ENCODE measurements at places on chromosomes 2 and 18.

DNA sequence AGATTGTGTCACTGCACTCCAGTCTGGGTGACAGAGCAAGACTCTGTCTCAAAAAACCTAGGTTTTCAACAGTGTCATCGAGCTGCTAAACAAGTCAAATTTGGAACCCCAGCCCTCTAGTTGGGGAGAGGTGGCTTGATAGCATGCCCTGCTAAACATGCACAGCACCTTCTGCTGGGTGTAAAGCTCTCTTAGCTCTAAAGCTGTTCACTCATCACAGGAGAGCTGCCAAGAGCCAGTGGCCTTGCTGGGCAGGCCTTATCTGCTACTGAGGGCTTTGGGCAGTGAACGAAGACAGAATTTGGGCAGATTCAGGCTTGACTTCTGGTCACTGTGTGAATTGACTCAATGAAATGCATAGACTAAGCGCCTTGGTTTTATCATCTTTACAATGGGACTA lies 101.3 kb downstream of the LYPD1 start:
- DNase-seq, result no peak

- no peak for DNase-seq
Measured at GRCh38 chr2:173808718-173809117, 156.5 kb downstream of the SP3 start.

DNA sequence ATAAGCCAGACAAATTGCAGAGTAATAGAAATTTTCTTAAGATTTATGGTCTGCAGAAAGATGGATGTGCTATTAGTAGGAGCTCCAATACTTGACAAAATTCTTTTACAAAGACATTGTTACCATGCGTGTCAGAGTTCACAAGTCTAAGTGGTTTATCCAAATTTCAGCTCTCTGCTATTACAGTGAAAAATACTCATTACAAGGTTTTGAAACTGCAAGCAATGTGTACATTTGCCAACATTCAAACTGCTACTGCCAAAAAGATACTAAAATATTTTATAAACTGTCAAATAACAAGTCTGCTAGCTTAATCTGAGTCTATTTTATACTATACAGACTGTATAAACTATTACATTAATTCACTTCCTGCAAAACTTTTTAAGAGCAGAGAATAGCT lies 1341.5 kb upstream of the ACVR2A start:
- no peak for DNase-seq

DNA sequence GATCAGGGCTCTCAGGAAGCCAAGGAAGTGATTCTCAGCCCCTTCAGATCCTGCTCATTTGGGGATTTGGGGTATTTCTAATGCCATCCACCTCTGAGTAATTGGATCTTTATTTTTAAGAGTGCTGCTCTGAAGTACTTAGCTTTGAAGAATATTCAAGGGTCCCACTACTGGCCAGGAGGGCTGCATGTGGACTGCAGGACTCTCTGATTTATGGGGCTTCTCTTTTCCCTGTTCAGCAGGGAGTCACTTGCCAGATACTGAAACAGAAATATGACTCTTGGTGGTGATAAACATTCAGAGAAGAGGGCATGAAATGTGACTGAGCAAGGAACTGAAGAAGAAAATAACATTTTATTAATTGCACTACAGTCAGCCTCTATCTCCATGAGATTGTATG lies 138.5 kb downstream of the MTX2 start:
- no peak for DNase-seq

- no peak for DNase-seq
Measured at GRCh38 chr2:30708491-30709290, 98.6 kb downstream of the CAPN13 start.

DNA sequence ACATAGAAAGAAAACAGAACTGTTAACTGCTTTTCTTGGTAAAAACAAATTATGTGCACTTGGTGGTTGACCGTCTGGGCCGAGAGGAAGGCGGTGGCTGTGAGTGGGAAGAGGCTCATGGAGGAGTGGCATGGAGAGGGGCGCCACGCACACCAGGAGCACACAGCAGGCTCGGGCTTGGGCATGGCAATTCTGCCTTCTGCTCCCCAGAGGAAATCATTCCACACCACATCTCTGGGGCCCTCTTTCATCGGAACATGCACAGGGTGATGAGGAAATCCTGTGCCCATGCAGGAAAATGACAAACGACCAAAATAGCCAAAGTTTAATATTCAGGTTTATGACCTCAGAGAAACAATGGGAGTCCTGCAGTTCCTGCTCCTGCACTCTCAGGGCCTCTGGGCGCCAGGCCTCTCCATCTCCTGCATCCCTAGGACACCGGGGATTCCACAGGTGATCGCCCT lies 26.4 kb downstream of the WDFY1 start:
- DNase-seq, result no peak

- no peak for DNase-seq
Measured at GRCh38 chr2:117553448-117553847, 261.0 kb upstream of the DDX18 start.

DNA sequence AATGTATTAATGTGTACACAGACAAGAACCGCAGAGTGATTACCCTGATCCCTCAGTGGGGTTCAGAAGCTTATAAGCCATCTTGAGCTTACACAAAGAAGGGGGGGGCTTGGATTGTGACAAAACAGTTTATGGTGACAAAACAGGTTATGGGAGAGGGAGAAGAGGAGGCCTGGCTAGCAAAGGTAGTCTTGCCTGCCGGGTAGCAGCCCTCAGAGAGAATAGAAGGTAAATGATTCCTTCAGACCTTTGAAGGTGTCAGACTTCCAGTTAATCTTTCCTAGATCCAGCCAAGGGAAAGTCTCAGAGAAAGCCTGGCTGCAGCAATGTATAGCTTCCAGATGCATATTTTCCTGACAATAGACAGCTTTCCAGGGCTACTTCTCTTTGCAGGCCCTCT lies 44.6 kb upstream of the RAPH1 start:
- DNase-seq, result no peak

- DNase-seq, result no peak
Measured at GRCh38 chr2:29024882-29025430, 43.9 kb downstream of the TOGARAM2 start.

- no peak for DNase-seq
Measured at GRCh38 chr2:9954136-9954535, 2.6 kb downstream of the GRHL1 start.

- no peak for DNase-seq
Measured at GRCh38 chr2:221102896-221103688, 469.0 kb downstream of the EPHA4 start.

DNA sequence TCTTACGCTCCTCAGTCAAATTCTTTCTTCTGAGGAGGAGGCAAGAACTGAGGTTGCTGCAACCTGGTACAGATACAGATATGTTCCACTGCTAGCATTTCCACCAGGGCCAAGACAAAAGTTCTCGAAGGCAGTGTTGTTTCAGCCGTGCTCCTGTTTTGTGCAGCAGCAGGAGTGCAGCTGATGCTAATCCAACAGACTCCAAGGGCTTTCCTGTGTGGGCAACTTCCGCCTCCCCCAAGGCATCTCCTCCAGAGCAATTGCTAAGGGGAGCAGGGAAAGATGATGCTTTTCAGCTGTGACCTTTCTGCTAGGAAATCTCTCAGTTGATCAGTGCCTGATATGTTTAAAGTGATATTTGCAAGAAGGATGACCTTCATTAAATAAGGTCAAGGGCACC lies 52.6 kb upstream of the DAPL1 start:
- no peak for DNase-seq

GRCh38 chr2:3563521-3563976 lies 5.4 kb upstream of the RNASEH1 start:
- no peak for DNase-seq

DNA sequence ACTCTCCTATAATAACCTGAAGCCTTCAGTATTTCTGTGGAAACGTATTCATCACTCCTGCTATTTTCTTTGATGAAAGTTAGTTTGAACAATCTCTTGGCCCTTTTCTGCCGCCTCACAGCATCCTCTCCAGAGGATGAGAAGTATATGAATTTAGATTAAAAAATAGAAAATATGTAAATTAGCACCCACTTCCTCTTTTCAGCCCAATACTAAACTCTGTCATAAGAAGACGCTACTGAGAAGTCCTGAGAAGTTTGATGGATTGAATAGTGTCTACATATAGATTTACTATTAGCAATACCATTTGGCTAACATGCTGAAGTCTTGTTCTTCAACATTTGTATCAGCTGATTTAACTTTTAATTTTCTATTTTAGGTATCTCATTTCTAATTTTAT lies 526.4 kb upstream of the SPHKAP start:
- DNase-seq, result no peak

DNA sequence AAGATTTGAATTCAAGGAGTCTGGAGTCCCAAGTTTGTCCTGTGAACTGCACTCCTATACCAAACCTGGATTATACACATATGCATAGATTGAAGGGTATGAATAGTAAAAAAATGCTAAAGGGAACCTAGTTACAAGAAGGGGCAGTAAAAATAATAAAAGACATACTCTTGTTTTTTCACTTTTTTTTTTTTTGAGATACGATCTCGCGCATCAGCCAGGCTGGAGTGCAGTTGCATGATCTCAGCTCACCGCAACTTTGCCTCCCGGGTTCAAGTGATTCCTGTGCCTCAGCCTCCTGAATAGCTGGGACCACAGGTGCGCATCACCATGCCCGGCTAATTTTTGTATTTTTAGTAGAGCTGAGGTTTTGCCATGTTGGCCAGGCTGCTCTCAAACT lies 22.3 kb downstream of the KRTCAP3 start:
- no peak for DNase-seq

DNA sequence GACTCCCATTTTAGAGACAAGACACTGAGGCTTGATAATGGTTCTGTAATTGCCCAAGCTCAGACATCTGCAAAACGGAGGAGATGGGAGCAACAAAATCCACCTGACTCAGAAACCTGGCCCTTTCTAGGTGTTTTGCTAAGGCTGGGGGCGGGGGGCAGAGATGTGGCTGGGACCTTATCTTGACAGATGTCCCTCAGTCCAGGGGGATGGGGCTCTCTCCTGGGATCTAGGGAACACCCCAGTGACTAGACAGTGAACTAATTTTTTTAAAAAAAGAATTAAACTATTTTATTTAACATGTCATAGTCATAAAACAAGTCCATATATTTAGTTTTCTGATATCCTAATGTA lies 32.0 kb upstream of the HAAO start:
- DNase-seq, result no peak

DNA sequence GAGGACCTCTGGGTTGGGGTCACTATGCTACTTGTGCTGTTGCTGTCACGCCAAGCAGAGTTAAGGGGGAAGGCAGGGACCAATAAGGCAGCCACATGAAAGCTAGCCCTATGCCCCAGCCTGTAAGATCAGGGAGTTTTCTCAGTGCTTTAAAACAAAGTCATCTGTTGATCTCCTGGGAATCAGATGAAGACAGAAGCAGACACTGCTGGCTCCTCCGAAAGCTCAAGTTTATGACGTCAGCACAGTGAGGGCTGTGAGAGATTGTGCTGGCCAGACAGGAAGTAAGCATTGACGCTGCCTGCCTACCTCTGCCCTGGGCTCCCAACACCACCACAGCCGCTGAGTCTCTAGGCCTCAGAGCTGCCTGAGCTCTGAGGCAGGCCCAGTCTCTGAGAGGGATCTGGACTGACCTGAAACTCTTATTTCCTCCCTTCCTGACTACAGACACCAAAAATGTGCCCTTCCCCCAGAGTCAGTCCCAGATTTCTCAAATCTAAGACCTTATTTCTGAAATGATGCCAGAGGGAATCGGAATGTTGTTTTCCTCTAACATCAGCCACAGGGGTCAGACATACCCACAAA lies 118.1 kb upstream of the EPAS1 start:
- DNase-seq, result peak; percentile 11

DNA sequence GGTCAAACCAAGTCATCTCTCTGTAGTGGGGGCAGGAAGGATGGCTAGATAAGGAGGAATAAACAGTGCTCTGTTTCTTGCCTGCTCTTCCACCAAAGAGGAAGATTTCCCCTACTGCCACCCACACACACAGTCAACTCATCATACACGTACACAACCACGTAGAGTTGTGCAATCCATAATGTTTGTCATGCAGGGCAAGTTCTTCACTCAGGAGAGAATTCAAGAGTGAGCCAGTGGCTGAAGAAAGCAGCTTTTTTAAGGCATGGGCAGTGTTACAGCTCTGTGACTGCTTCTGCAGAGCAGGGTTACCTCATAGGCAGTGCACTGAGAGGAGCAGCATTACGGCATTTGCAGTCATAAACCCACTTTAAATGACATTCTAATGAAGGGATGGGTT lies 283.0 kb downstream of the RND3 start:
- DNase-seq, result no peak

DNA sequence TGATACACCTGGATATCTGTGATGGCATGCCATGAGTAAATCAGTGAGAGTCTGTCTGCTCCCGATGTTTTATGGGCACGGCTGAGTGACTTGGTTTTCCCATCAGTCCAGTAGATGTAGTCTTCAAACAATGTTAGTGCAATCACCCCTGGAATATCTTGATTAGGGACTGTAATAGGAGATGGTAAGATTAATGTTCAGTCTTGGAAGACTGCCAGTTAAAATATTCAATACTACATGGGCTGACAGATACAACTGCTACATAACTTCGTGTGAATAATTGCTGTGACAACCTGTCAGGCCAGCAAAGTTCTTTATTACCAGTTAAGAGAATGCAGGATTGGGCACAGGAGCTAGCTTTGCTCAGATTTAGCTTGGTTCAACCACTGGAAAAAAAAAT lies 1673.3 kb downstream of the LRP1B start:
- DNase-seq, result no peak

GRCh38 chr2:1843646-1844045 lies 99.3 kb upstream of the PXDN start:
- no peak for DNase-seq

DNA sequence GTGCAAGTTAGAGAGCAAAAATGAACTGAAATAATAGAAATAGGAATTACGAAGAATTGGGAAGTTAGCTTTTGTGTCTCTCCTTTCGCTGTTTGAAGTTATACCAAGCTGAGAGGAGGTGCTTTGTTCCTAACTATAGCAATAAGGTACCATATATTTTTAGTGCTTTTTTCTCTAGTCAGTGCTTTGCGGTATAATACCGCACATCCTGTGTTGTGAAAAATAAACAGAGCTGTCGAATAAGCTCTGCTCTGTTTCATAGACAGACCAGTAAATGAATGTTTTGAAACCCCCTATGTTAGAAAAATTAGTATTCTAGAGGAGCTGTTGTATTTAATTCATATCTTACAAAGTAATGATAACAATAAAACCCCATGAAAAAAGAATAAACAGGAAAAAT lies 130.8 kb downstream of the MAP4K4 start:
- no peak for DNase-seq

DNA sequence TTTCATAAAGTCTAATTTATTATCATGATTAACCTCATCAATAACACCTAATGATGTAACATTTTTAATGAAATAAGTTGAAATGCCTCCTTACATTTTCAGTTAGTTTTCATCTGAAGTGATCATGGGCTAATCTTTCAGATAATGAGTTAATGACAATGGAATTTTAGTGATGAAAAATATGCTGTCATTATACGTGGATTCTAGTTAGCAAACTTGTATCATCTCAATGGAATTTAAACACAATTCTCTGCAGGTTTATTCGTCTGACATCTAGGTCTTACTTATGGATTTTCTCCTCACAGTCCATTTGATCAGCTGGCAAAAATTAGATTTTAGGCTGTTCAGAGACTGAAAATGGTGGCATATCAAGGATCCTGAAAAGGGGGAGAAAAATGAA lies 885.0 kb downstream of the SLC4A3 start:
- DNase-seq, result no peak

- no peak for DNase-seq
Measured at GRCh38 chr18:30446605-30447004, 595.9 kb downstream of the DSC3 start.

Data from stimulated activated CD4-positive, alpha-beta T cell treated with anti-CD3 and anti-CD28 coated beads, Interleukin-4, amount 100 ng/mL, for 4 hours (primary cell).